ENCODE measurements at places on chromosomes 3 and 15. TPM values are rescaled to one million over a fixed set of nuclear protein-coding genes. Genes with fewer than 3 reads are reported as not detected.

DNA sequence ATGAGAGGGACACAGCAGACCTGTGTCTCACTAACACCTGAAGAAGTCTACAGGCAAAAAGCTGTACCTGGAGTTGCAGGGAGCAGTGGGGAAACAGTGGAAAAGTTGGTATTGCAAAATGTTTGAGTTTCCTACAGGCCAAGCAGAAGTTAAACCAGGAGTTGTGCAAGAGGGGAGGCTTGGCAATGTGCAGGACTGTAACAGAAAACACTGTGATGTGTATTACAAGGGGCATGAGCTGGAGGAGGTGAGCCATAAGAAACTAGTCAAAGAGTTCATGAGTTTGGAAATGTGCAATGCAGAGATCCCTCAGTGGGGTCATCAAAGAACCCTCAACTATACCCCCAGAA is 47.1 kb upstream of the SERPINI2 start:
- no peak for DNase-seq

DNA sequence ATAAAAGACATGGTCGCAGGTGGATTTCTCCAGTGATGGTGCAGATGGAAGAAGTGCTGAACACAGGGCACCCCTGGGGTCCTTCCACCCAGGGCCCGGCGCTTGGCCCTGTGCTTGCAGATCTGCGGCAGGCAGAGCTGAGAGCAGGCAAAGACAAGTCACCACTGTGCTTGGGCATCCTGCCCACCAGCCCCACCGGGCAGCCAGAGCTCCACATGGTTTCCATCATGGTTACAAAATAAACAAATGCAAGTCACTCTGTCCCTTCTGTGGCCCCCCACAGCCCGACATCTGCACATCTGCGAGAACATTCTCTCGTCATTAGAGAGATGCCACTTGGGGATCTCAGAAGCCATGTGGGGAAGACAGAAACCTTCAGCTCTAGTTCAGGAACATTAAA is 37.6 kb upstream of the SFMBT1 start:
- DNase-seq, result no peak

- DNase-seq, result no peak
These were observed 41.9 kb downstream of the GPD1L start for GRCh38 chr3:32148351-32148750.

- no peak for DNase-seq
These were observed 40.9 kb downstream of the SAMMSON start for GRCh38 chr3:70040386-70040785.

GOLGA6L22 gene
- not detected for total RNA-seq

FANCD2OS gene
- total RNA-seq, result not detected

GRCh38 chr3:118347396-118348168 is 687.1 kb downstream of the IGSF11 start:
- no peak for DNase-seq

DNA sequence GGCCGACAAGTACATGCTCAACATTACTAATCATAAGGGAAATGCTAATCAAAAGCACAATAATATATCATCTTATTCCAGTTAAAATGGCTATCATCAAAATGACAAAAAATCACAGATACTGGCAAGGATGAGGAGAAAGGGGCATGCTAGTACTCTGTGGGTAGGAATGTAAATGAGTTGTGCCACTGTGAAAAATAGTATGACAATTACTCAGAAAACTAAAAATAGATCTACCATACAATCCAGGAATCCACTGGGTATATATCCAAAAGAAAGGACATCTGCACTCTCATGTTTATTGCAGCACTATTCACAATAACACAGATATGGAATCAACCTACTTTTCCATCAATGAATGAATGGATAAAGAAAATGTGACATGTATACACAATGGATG is 1256.5 kb downstream of the SI start:
- DNase-seq, result no peak

GRCh38 chr3:119184796-119185570 is 11.6 kb downstream of the UPK1B start:
- DNase-seq, result no peak

GOLGA8R gene
- total RNA-seq, result 4.9 TPM

TIMP4 gene
- 213 TPM for total RNA-seq

GRCh38 chr3:8505621-8506020 is 4.0 kb downstream of the LMCD1 start:
- no peak for DNase-seq

- DNase-seq, result no peak
These were observed 103.4 kb downstream of the SEC22A start for GRCh38 chr3:123305192-123305591.

FAM3D gene
- 2.2 TPM for total RNA-seq

DAPK2 gene
- 12.0 TPM for total RNA-seq

RLBP1 gene
- not detected for total RNA-seq

CMTM8 gene
- total RNA-seq, result 4.9 TPM

PSTPIP1 gene
- total RNA-seq, result 38.5 TPM

DNA sequence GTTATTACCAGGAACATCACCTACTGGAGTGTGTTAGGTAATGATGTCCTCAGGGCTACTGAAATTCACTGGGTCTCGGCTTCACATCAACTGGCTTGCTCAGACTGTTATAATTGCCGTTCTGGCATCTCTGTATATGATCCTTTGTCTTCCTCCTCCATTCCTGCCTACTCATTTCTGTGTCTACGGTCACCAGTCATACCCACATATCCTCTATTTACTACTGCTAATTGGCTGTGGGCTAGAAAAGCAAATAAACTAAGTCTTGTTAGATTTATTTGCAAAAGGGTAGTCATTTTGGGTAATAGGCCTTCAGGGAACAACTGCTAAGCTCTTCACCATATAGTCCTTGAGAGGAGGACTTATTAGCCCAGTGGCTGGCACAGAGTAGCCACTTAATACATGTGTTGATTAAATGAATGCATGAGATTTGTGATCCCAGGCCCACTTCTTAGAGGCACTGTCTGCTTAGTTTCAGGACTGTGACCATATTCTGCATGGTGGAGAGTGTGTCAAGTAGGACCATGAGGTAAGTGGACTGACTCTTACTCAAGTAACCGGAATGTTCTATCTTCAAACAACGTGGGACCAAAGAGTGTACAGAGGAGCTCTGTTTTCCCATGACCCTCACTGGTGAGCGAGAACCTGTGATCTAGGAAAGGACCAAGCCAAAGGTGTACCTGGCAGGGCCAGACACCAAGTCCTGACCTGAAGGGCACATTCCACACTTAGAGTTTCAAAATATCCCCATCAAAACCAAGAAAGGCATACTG is 13.2 kb downstream of the ZDHHC3 start:
- DNase-seq, result no peak

DNA sequence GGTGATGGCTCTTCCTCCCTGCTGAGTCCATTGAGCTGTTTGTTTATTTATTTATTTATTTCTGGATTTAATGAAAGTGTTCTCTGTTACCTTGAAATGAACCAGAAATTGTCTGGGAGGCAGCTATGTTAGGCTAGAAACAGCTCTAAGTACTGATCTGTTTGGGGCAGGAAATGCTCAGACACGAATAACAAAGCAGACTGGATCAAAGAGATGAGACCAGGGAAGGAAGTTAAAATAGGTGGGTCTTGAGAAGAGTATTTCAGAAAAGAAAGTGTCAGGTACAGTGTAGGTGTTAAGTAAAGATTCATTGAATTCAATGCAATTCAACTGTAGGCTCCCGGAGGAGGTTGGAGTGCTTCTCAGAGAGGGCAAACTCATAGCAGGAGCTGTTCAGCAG is 173.3 kb downstream of the IL20RB start:
- DNase-seq, result no peak

LNP1 gene
- total RNA-seq, result 2.9 TPM

DNA sequence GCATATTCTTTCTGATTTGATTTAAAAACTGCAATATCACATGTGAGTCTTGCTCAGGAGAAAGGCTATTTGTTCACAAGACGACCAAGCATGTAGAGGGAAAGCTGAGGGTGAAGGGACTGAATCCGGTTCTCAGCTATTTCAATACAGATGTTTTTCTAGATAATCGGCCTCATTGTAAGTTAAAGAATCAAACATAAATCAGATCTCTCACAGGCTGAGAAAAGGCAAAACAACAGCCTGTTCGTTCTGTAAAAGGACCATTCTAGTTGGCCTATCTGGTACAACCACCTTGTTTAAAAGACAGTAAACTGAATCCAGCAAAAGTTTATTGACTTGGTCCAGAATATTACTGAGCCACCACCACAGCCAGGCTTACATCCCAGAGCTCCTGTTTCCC is 1045.7 kb upstream of the CFAP20DC start:
- no peak for DNase-seq

- no peak for DNase-seq
These were observed 109.4 kb upstream of the FGF7 start for GRCh38 chr15:49313650-49314049.

GRCh38 chr3:46102780-46103130 is 75.5 kb upstream of the XCR1 start:
- DNase-seq, result no peak

ABI3BP gene
- total RNA-seq, result 37.4 TPM

DNA sequence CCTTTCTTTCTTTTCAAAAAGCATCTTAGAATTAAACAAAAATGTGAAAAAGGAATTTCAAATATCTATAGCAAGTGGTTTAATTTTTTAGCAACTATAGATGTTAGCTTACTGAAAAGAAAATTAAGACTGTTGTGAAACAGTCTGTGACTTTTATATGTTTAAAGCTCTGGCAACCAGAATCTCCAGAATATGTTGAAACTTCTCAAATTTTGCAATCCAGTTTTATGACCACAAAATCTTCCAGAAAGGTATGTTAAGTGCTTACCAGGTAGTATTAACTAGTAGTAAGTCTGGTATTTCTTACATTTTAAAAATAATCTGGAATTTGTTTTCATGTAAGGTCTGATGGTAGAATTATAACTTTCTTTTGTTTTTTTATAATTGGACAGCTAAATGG is 235.0 kb downstream of the SLC9A9 start:
- DNase-seq, result no peak

- DNase-seq, result no peak
These were observed 40.1 kb upstream of the MUC13 start for GRCh38 chr3:124974691-124975090.

DNA sequence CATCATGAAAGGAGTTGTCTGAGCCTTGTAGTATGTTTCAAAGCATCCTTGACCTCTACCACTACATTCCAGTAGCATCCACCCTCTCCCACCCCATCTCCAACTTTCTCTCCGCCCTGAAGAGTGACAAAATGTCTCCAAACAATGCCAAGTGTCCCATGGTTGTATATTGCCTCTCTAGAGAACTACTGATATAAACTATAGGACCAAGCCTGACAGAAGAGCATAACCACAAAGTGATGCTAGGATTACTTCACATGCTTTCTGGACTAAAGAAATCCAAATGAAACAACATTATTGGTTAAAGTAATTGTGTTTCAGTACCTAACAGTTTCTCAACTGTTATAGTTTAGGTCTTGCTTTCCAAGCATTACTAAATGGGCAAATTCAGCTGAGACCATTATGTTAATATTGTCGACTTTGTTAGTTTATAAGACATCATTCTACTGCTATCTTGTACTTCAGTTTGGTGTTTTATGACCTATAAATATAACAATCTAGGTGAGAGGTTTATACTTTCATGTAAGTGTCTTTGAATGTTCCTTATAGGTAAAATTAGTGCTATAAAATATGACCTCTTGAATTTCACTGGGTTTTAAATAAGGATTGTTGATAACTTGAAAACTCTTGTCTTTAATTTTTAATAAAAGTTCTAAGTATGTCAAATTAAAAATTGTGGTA is 117.4 kb downstream of the SUCNR1 start:
- no peak for DNase-seq

DNA sequence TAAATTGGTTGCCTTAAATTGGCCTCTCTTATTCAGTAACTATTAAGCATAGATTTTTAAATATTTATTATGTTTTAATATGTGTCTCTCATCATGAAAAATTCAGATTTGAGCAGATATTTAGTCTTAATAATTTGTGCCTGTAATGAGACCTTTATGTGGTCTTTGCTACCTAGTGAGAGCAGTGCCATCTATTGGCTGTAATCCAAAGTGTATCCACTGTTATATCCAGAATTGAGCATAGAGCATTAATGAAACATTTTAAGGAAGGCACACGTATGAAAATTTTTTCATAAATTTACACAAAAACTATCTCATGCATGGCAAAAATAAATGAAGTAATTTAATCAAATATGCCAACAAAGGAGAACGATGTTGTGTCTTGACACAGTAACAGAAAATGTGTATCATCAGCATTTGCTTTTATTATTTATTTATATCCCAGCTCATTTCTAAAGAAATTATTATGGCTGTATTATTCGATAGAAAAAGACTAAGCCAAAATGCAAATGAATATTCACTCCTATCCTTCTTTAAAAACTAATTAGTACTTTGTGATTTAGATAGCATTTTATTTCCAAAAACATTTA is 203.5 kb downstream of the RSRC1 start:
- no peak for DNase-seq

GRCh38 chr3:146883288-146883687 is 278.1 kb upstream of the PLSCR5 start:
- no peak for DNase-seq

DNA sequence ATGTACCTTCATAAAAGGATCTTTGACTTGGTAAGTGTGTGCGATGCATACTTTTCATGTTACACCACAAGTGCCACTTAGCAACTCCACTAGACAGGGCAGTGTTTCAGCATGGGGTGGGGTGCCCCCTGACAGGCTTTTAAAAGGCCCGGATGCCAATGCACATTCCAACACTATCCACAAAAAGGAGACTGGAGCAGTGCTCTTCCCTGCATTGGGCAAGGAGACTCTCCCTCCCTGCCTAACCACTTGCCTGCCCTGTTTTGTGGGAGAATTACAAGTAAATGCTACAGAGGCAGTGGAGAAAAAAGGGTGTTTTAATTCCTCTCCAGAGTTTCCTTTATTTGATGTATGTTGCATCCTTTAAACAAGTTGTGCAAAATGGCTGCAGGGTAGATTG is 1.7 kb upstream of the RARB start:
- no peak for DNase-seq

GRCh38 chr15:57320631-57321220 is 55.6 kb upstream of the CGNL1 start:
- no peak for DNase-seq

MAGI1 gene
- total RNA-seq, result 30.3 TPM

DNA sequence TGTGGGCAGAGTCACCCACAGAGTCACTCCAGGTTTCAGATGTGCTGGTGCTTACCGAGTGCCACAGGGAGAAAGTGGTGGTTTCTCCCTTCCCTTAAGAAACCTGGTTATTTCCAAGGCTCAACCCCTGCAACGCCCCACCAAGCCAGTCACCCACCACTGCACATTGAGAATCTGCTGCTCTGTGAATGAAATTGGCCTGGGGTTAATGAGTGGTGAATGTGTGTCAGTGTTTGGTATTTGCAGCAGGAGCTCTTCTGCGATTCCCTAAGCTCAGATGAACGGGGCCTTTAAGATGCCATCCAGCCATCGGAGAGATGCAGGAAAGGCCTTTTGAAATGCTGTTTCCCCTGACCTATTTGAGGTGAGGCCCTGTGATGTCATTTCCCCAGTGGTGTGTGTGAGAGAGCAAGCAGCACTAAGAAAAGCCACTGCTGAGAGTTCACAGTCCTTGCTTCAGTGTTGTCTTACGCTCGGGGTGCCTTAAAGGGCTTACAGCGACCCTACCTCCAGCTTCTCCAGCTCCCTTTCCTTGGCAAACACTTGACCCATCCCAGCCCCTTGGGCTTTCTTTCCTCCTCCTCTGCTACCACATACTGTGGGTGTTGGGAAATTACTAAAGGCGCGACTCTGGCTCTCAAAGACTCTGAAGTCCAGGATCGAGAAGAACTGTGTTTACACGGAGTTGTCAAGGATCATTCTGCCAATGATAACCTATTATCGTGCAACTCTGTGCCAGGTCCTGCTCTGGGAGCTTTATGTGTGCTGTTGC is 68.9 kb downstream of the SMAD3 start:
- no peak for DNase-seq

GRCh38 chr3:100089812-100090668 is 24.3 kb downstream of the FILIP1L start:
- DNase-seq, result no peak

Data from omental fat pad (tissue), 4 donors.